ENCODE measurements at places on chromosomes 1 and 21.
A peak's percentile ranks its signal among the peaks of the same experiment; 100 is the strongest.

DNA sequence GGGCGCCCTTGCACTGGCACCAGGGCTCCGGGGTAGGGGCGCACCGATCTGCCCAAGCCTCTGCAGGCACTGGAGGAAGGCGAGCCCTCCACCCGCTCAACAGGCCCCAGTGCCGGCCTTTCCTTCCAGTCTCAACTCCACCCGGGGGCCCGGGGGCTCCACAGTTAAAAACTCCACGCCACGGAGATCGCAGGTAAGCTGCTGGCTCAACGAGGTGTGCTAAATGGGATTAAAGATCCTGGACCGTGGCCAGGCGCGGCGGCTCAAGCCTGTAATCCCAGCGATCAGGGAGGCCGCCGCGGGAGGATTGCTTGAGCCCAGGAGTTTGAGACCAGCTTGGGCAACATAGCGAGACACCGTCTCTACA, 536 bp downstream of the HSF2BP start:
- DNase-seq = no peak

GRCh38 chr1:184905601-184906322, 68.5 kb downstream of the NIBAN1 start:
- DNase-seq = no peak

DNA sequence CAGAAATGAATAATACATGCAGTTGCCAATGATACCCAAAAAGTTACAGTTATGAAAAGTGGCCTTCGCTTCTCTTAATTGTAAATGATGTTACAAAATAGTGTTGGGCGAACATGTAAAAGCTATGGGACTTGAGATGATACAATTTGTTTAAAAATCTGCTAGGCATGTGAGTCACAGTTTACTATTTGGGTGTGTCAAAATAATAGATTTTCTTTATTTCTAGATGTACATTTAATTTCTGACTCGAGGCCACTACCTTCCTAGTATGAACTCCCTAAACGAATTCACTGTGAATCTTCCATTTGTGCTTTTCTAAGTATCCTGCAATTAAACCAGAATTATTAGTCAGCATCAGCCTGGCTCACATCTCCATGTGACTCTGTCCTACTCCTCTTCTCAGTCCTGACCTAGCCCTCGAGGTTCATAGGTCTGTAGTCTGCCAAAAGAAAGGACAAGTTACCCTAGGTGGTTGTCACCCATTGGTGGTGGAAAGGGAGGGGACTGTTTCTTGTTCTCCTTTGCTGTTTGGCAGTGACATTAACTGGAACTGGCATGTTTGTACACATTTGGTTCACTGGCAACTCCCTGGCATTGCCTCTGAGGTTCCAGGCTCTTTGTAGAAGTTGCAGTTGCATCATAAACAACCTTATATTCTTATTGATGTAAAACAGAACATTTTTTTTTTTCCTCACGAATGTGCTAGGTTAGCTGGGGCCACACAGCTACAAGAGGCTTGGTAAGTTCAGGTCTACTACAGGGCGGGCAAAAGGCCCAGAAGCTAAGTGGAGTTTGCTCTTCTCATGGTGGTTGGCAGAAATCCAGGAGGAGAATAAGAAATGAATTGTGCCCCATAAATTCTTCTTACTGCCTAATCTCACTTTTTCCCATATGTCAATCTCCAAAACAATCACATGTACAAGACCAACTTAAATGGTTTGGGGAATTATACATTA, 746.5 kb upstream of the ADAMTS5 start:
- DNase-seq = no peak

DNA sequence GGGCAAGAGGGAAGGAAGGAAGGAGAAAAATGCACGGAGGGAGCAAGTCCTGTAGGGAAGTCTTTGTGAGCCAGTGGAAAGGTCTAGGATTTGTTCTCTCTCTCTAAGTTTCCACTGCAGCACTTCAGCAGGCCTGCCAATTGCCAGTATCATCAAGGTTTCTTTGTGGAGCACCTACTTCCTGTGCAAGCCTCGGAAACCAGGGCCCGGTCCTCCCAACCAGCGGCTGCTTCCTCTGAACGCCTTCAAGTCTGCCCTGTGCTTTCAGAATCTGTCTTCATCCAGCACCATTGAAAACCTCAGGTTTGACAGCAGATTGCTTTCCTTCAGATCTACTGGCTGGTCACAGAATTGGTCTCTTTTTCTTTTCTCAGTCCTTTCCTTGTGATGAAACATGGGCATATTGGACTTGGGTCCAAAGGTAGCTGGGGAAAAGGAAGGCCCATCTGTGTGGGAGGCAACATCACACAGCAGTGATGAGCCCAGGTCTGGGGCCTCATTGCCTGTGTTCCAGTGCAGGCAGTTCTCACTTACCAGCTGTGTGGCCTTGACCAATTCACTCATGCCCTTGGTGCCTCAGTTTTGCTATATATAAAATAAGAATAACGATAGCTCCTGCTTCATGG, 144.5 kb downstream of the SEC16B start:
- DNase-seq = no peak

GRCh38 chr1:209433649-209434031, 149.9 kb upstream of the CAMK1G start:
- no peak for DNase-seq

DNA sequence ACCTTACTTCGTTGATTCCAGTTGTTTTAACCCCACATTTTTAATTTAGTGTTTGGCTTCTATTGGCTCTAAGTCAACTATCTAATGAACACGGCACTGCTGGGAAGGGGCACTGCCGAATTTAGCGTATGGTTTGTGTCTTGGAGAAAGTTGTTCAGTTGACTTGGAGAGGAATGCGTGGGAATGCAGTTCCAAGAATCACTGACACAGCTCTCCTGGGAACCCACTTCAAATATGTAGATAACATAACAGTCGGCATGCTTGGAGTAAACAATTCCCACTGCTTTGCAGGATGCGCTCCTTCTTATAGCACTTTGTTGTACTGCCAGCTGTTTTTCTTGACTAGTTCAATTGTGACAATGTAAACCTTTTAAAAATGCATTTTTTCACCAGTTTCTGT, 104.3 kb downstream of the RYR2 start:
- no peak for DNase-seq

DNA sequence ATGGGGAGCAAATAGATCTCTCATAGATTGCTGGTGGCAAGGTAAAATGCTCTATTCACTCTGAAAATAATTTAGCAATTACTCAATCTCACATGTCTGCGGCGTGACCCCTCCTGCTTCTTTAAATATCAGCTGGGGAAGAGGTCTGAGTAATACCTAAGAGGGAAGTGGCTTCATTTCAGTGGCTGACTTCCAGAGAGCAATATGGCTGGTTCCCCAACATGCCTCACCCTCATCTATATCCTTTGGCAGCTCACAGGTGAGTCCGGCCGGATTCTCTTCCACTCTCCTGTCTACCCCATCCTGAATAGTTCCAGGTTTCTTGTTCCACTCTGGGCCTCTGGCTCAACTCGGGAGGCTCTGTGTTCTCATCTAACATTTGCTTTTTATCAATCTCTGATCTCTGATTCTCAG, at the start of gene SLAMF7:
SLAMF7 (plus strand) TSS at position 150 of the 414 bp plus-strand sequence; CDS start at position 205, 55 bp downstream.
- DNase-seq = no peak

- DNase-seq = no peak
Measured at GRCh38 chr1:69284508-69284907, 283.2 kb upstream of the LRRC7 start.

DNA sequence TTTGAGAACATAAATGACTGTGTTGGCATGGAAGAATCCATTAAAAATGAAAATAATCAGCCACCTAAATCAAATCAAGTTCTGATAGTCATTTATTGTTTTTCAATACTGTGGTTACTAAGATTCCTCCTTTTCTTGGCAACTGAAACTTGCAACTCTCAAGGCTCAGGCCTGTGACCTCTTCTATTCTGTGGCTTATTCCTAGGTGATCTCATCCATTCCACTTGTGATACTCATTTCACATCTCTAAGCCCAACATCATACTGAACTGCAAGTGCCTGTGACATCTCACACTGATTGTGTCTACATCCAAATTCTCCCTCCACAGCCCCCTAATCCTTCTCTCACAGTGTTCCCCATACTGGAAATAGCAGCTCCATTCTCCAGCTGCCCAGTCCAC, 4.8 kb upstream of the ST6GALNAC5 start:
- DNase-seq = no peak

DNA sequence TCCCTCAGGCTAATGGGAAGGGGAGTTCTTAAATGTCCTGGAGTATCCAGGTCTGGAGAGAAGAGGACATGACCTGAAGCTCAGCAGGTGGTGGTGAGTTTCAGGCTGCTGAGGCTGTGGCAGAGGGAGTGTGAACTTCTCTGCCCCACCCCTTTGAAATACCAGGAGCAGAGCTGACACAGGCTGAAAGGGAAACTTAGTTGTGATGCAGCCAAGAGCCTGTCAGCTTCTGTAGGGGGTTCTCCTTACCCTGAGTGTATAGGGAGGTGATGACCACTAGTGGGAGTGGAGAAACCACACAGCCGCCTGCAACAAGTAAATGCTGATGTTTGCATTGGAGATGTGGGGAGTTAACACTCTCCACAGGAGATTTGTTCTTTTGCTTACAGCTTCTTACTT, 152.3 kb downstream of the FCRL5 start:
- DNase-seq = no peak

DNA sequence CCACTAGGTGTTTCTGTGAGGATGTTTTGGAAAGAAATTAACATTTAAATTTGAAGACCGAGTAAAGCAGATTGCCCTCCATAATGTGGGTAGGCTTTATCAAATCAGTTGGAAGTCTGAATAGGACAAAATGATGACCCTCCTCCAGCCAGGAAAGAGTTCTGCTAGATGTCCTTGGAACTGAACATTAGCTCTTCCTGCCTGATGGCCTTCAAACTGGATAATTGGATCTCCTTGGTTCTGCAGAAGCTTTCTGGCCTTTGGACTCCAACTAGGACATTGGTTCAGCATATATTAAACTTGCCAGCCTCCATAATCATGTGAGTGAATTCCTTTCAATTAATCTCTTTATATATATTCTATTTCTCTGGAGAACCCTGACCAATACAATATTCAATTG, 4.4 kb upstream of the GLRX2 start:
- DNase-seq = no peak

DNA sequence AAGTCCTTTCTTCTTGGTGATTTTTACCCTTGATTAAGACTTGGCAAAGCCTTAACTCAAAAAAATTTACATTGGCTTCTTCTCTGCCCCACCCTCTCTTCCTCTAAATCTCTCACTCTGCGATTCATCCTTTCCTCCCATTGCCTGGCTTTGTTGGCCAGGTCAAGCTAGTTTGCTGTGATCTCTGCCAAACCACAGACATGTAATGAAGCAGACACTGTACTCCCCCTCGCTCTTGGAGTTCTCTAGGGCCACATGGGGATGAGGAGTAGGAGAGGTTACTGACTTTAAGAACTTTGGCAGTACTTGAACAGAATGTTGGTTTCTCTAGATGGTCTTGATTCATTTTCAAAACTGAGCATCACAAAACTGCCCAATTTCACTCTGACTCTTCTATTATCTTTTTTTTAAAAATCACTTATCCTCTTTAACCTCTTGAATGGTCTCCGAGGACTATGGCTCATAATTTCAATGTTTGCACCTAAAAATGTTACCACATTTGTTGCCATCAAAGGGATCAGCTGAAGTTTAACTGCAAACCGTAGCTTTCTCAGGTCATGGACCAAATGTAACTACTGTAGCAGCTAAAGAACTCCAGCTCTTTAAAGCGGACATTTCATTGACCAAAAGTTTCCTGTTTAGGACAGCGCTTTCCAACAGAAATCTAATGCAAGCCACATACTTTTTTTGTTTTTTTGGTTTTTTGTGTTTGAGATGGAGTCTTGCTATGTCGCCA, 62.7 kb upstream of the IPO9 start:
- DNase-seq = no peak

GRCh38 chr1:218741852-218742251, 396.7 kb downstream of the TGFB2 start:
- DNase-seq = no peak

DNA sequence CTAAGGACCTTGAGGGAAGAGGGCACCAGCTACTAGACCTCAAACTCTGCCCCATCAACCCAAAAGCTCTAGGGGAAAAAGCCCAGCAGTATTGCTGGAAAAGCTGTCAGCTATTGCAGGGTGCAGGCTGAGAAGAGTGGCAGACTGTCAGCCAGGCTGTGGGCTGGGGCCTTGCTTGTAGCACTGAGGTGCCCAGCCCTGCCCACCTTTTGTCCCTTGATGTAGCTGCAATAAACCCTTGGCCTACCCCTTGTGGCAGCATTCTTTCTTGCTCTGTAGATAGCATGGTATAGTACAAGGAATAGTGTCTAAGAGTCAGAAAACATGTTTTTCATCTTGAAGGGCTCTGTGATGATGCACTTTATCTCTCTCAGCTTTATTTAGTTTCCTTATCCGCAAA, 39.4 kb downstream of the CDC14A start:
- no peak for DNase-seq

- peak; percentile 54 for DNase-seq
Measured at GRCh38 chr1:42173155-42173933, 8.8 kb upstream of the GUCA2A start.

GRCh38 chr1:226097866-226098625, 35.5 kb downstream of the H3-3A start:
- no peak for DNase-seq

GRCh38 chr1:94961988-94962387, 35.1 kb upstream of the CNN3 start:
- DNase-seq = no peak

GRCh38 chr1:24553931-24554330, 2.0 kb upstream of the NCMAP start:
- DNase-seq = no peak

GRCh38 chr1:155540000-155540874, 22.4 kb downstream of the ASH1L start:
- DNase-seq = no peak

- no peak for DNase-seq
Measured at GRCh38 chr1:72271555-72272085, 10.7 kb downstream of the NEGR1 start.

GRCh38 chr1:213014642-213015041, 1.0 kb downstream of the ANGEL2 start:
- DNase-seq = no peak

- DNase-seq = no peak
Measured at GRCh38 chr1:207848234-207848633, 62.7 kb downstream of the CD34 start.

GRCh38 chr21:34343838-34344381, 19.9 kb upstream of the KCNE2 start:
- no peak for DNase-seq
